ENCODE measurements at places on chromosomes 11 and 22.

GRCh38 chr22:21962655-21962949 is 10.0 kb upstream of the PPM1F start:
- H3K27ac ChIP-seq = no peak overlapping the region
- H3K4me1 ChIP-seq = no peaks in the 10 kb centered on the region
- H3K27me3 ChIP-seq = no peaks in the 10 kb centered on the region
- no peak for DNase-seq

DNA sequence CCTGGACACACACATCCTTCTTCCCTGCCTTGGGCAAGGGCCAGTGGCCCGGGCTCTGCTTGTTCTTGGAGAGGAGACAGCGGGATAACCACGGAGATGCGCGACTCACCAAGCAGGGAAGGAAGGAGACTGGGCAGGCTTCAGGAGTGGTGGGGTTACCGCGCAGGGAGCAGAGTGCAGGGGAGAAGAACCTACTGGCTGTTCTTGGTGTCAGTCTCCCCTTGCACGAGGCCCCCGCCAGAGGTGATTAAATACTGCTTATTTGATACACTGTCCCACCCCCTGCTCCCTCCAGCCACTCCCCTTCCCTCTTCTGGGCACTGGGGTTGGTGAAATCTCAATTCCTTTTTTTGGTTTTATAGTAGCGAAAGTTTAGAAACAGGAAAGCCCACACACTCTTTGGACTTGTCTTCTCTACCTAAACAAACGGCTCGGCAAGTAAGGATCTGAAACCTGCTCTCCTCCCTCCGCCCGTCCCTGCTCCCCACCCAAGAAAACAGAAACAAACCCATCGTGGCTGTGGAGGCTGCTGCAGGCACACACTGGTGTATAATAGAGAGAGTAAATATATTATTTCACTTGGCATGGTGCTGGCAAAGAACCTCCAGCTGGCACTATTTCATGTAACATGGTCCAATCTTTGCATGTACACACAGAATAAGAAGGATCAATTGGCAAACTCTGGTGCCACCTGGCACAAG is 10.8 kb downstream of the LARGE2 start:
- peaks cover 15% of the 10 kb centered on the region for H3K4me1 ChIP-seq
- no peaks in the 10 kb centered on the region for H3K27me3 ChIP-seq
- DNase-seq = no peak
- H3K36me3 ChIP-seq = no peaks in the 10 kb centered on the region
- H3K27ac ChIP-seq = no peak overlapping the region

DNA sequence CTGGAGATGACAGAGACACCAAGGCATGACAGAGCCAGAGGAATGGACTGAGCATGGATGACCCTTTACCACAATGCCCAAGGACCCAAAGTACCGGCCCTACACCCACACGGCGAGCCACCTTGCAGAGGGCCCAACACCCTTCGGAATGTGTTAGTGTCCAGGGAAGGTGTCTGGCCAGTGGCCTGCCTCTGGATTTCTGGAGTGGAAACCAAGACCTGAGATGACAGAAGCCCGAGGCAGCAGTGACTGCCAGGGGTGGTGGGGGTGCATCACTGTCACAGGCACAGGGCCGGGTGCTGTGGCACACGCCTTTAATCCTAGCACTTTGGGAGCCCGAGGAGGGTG is 28.7 kb downstream of the PDGFB start:
- peaks cover 33% of the 10 kb centered on the region for H3K27me3 ChIP-seq
- H3K4me3 ChIP-seq = no peak overlapping the region
- H3K36me3 ChIP-seq = no peaks in the 10 kb centered on the region

DNA sequence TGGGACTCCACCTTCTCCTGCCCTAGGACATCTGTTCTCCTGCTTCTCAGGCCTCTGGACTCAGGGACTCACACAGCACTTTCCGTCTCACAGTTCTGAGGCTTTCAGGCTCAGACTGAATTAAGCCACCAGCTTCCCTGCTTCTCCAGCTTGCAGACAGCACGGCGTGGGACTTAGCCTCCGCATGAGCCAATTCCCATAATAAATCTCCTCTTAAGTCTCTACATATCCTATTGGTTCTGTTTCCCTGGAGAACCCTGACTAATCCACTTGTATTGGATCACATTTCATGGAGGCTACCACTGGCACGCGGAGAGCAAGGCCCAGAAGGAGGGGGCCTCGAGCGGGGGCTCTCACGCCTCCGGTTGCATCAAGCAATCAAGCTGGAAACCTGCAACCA is 1313.6 kb downstream of the TBC1D22A start:
- DNase-seq = no peak
- no peaks in the 10 kb centered on the region for H3K36me3 ChIP-seq
- no peak overlapping the region for H3K4me3 ChIP-seq
- H3K27me3 ChIP-seq = peaks cover 55% of the 10 kb centered on the region
- H3K4me1 ChIP-seq = no peaks in the 10 kb centered on the region

GRCh38 chr11:33829430-33830141 is 55.3 kb upstream of the FBXO3 start:
- H3K27ac ChIP-seq = no peak overlapping the region
- peaks cover 3% of the 10 kb centered on the region for H3K4me1 ChIP-seq
- peak; percentile 47 for DNase-seq
- peaks cover 73% of the 10 kb centered on the region for H3K27me3 ChIP-seq
- H3K4me3 ChIP-seq = peak overlapping the region; percentile 78
- H3K36me3 ChIP-seq = peaks cover 1% of the 10 kb centered on the region

GRCh38 chr11:107721207-107721606 is 9.4 kb upstream of the SLN start:
- H3K27ac ChIP-seq = no peak overlapping the region
- peaks cover 17% of the 10 kb centered on the region for H3K27me3 ChIP-seq
- H3K4me3 ChIP-seq = no peak overlapping the region
- no peak for DNase-seq
- H3K4me1 ChIP-seq = no peaks in the 10 kb centered on the region

- DNase-seq = no peak
- H3K27ac ChIP-seq = no peak overlapping the region
- no peaks in the 10 kb centered on the region for H3K36me3 ChIP-seq
- peaks cover 1% of the 10 kb centered on the region for H3K27me3 ChIP-seq
- no peak overlapping the region for H3K4me3 ChIP-seq
These were observed 850.0 kb downstream of the TBC1D22A start for GRCh38 chr22:47612311-47612910.

DNA sequence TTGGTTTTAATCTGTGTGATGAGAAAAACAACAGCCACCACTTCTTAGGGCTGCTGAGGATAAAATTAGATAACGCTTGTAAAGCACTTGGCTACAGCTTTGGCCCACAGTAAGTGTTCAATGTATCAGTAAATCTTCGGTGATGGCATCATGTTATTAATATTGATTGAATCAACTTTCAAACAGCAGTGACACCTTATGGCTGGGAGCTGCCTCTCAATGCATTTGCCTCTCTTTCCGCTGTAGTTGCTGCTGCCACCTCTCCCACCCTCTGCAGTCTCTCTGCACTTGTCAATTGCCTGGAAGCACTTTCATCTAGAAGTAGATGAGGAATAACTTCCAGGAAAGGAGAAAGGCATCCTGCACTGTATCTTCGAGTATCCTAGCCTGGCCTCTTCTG is 491.1 kb downstream of the OPCML start:
- no peaks in the 10 kb centered on the region for H3K36me3 ChIP-seq
- no peaks in the 10 kb centered on the region for H3K4me1 ChIP-seq
- H3K27ac ChIP-seq = no peak overlapping the region
- H3K4me3 ChIP-seq = no peak overlapping the region
- no peak for DNase-seq

- H3K4me3 ChIP-seq = peak overlapping the region; percentile 86
- no peaks in the 10 kb centered on the region for H3K27me3 ChIP-seq
- peaks cover 9% of the 10 kb centered on the region for H3K36me3 ChIP-seq
- peak overlapping the region; percentile 100 for H3K27ac ChIP-seq
- peak; percentile 49 for DNase-seq
These were observed 12.8 kb downstream of the BCL9L start for GRCh38 chr11:118912742-118913410.

DNA sequence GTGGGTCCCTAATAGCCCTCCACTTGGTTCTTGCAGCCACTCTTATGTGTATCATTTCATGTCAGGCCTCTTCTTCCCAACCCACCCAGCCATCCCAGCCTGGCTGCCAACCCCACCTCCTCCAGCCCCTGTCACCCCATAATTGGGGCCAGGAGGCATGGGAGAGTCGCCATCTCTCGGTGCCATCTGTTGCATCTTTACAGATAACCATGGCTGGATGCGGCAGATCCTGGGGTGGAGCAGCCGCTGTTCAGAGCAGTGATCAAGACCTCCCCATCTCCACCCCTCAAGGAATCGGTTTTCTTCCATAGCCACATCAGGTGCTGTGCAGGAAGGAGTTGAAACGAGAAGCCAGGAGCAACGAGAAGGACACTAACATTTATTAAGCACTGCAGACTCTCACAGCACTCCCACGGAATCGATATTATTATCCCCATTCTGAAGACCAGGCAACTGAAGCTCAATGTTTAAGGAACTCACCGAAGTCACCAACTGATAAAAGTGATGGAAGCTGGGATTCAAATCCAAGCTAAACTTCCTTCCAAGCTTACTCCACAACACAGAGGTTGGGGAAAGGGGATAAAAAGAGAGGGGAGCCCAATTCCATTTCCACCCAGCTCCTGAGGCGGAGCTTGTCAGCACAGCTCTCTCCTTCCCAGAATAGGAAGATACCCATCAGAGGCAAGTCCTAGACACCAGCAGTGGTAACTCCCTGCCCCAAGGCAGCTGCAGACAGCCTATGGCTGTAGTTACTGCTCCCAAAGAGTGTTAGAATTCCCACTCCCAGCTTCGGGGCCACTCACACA is 2.7 kb downstream of the SLC43A1 start:
- peak overlapping the region; percentile 100 for H3K4me3 ChIP-seq
- H3K4me1 ChIP-seq = peaks cover 30% of the 10 kb centered on the region
- H3K27ac ChIP-seq = peak overlapping the region; percentile 77
- peaks cover 12% of the 10 kb centered on the region for H3K36me3 ChIP-seq

DNA sequence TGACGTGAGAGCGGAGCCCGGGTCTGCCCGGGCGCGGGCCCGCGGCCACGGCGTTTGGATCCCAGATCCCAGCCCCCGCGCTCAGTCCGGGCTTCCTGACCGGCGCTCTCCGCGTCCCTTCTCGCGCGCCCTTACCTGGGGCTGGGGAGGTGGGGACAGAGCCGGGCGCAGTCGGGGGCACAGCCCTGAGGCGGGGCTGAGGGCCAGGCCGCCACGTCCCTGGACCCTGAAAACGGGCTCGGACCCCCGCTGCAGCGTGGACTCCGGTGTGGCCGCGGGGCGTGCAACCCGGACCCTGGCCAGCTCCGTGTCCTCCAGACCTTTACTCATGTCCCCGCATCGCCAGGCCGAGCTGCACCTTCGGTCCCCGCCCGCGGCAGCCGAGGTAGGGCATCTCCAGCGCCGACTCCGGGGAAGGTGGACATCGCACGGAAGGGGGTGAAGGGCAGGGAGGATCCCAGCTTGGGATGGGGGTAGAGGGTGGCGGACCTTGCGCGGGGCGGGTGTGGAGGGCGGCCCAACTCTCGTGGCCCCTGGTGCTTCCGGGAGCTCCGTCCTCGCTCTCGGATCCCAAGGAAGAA is 9.9 kb upstream of the AIFM3 start:
- H3K4me3 ChIP-seq = peak overlapping the region; percentile 63
- H3K27me3 ChIP-seq = peaks cover 38% of the 10 kb centered on the region
- H3K4me1 ChIP-seq = peaks cover 12% of the 10 kb centered on the region
- peaks cover 9% of the 10 kb centered on the region for H3K36me3 ChIP-seq

- no peak for DNase-seq
- peaks cover 41% of the 10 kb centered on the region for H3K36me3 ChIP-seq
- no peaks in the 10 kb centered on the region for H3K27me3 ChIP-seq
- no peak overlapping the region for H3K4me3 ChIP-seq
- peaks cover 70% of the 10 kb centered on the region for H3K4me1 ChIP-seq
These were observed 14.2 kb downstream of the CD3E start for GRCh38 chr11:118318581-118319336.

- H3K27me3 ChIP-seq = no peaks in the 10 kb centered on the region
- peaks cover 5% of the 10 kb centered on the region for H3K36me3 ChIP-seq
- no peak overlapping the region for H3K27ac ChIP-seq
These were observed 65.6 kb upstream of the CRYBB3 start for GRCh38 chr22:25134028-25134427.

- no peaks in the 10 kb centered on the region for H3K27me3 ChIP-seq
- peak overlapping the region; percentile 66 for H3K27ac ChIP-seq
- H3K4me3 ChIP-seq = peak overlapping the region; percentile 23
These were observed 77.5 kb upstream of the CTSC start for GRCh38 chr11:88414981-88415413.

All from activated naive CD8-positive, alpha-beta T cell treated with anti-CD3 and anti-CD28 coated beads for 36 hours (primary cell).